ENCODE measurements at places on chromosomes 5 and 9.

DNA sequence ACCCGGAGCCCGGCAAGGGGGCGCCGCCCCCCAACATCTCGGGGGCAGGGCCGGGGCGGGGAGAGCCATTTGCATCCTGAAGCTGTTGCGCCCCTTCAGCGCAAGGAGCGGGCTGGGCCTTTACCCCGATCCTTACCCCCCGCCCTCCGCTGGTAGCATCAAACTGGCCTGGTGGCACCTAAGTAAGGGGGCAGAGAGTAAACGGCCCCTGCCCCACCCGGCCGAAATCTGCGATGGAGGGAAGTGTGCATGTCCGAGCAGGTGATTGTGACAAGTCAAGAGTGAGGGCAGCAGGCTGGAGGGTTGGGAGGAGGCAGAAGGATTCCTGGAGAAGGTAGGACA is 101.2 kb downstream of the ESM1 start:
- DNase-seq: no peak

GRCh38 chr9:88460587-88461332 is 72.5 kb downstream of the SPIN1 start:
- no peak for DNase-seq

GRCh38 chr5:91103353-91104061 is 279.6 kb downstream of the ARRDC3 start:
- DNase-seq: no peak

DNA sequence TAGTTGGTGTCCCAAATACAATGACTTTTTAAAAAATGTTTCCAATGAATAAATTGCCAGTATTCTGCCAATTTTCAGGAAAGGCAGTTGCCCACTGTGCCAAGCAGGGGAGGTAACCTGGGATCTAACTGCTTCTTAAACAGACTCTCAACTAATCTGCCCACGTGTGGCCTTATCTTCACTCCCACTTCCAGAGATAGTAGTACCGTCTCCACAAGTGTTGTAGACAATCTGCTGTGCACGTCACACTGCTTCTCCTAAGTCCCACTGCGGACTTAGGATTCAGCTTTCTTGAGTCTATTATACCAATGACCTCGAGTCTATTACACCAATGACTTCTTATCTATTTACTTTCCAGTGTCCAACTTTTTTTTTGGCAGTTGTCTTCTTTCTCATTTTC is 21.2 kb downstream of the POU4F3 start:
- no peak for DNase-seq

- DNase-seq: no peak
These were observed 284.1 kb downstream of the NFIB start for GRCh38 chr9:14029806-14030374.

- peak; percentile 9 for DNase-seq
These were observed 30.6 kb downstream of the CPLX2 start for GRCh38 chr5:175902026-175902425.

- DNase-seq: no peak
These were observed 41.7 kb upstream of the GABRP start for GRCh38 chr5:170741801-170742200.

DNA sequence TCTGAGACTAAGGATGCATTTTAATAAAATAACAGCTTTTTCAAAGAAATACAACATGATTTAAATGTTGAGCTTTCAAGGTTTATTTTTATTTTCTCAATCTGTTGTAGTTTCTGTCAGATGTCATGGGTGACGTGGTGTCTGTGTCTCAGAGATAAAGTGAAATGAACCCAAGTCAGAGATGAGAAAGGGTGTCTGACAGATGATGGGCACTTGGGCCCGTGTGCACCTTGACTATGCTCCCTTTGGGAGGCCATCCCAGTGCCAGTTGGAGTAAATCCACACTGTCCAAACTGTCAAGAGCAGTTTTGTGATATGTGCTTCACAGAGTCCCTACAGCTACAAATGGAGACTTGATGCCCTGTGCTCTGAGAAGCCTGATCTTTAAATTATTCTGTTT is 536.9 kb upstream of the FAM174A start:
- no peak for DNase-seq

GRCh38 chr5:9545992-9546851 is at the start of gene SEMA5A:
Gene SEMA5A (minus strand): TSS chr5:9546075. CDS start chr5:9379946, 166,129 bp downstream.
- peak; percentile 92 for DNase-seq

DNA sequence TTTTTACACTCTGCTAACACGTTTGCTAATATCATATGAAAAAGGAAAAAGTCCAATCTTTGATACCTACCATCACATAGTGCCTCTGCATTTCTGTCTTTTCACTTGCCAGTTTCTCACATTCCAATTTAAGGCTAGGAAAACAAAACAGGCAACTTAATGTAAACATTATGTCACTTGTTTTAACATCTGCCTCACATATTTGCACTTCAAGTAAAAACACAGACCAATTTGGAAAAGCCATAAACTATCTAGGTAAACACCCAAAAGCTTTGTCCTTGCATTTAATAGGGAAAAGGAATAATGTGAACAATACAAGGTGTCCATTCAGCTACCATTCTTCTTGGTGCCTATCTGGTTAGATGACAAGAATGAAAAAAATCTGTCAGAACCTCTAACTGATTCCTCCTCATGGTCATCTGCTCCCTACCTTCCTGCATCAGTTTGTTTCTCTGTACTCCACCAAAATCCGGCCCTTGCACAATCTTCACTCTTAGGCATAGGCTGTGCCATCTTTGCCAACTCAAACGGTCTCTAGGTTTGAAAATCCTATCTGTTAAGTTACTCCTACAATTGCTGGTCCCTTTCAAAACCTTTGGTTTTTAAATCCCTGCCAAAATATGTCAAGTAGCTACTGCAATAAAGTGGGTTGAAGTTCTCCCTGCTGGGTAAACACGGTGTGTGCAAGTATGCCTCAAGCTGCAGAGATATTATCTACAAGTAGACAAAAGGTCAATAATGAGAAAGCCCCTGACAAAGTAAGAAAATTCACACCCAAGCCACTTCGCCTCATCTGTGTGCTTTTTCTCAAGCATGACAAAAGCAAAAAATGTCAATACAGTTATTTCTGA is 3.4 kb downstream of the TLE1 start:
- DNase-seq: peak; percentile 80

GRCh38 chr5:40834391-40834848 is 602 bp downstream of the RPL37 start:
- no peak for DNase-seq

DNA sequence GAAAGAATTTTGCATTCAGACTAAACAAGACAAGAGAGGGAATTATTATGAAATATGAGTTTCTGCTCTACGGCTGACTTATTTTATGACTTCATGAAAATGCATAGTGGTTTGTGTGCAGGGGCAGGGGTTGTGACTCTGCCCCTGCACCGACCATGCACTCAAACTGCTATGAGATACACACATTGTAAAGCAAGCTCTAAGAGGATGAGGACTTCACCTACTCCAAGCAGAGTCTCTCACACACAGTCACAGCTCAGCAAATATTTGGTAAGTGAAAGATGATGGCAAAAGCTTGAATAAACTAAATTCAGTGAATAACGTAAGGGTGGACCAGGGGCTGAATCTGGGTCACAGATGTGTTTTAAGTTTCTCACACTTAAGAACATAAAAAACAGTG is 542.9 kb downstream of the PRELID2 start:
- DNase-seq: no peak

DNA sequence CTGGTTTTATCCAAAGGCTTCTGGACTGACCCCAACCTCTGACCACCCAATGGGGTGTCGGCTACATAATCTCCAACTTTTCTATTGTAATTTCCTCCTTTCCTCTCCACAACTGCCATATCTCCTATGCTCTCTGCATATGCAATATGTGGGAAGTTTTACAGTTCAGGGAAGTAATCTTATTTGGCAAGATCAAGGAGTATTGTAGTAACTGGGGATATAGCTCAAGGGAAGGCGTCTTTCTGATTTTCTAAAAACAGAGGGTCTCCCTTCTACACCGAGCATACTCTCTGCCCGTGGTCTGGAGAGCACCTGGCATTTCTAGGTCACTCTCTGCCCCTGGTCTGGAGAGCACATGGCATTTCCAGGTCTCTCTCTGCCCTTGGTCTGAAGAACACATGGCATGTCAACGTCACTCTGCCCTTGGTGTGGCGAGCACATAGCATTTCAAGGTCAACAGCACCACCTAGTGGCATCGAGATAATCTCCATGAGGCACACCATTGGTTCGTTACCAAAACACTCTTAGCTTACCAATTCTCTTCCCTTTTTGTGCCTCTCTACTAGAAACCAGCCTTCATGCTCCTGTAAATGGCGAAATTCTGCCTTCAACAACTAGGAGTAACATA is 616.4 kb upstream of the NUDT12 start:
- DNase-seq: peak; percentile 60

- no peak for DNase-seq
These were observed 901 bp downstream of the ACTL7B start for GRCh38 chr9:108854641-108855528.

GRCh38 chr9:129726322-129727160 is 26.3 kb downstream of the PTGES start:
- DNase-seq: peak; percentile 99

GRCh38 chr5:139664727-139665351 is 16.7 kb downstream of the CXXC5 start:
- no peak for DNase-seq

- no peak for DNase-seq
These were observed 32.3 kb downstream of the GLRA1 start for GRCh38 chr5:151892393-151892792.

GRCh38 chr5:75869891-75870290 is 152.7 kb upstream of the POC5 start:
- no peak for DNase-seq

DNA sequence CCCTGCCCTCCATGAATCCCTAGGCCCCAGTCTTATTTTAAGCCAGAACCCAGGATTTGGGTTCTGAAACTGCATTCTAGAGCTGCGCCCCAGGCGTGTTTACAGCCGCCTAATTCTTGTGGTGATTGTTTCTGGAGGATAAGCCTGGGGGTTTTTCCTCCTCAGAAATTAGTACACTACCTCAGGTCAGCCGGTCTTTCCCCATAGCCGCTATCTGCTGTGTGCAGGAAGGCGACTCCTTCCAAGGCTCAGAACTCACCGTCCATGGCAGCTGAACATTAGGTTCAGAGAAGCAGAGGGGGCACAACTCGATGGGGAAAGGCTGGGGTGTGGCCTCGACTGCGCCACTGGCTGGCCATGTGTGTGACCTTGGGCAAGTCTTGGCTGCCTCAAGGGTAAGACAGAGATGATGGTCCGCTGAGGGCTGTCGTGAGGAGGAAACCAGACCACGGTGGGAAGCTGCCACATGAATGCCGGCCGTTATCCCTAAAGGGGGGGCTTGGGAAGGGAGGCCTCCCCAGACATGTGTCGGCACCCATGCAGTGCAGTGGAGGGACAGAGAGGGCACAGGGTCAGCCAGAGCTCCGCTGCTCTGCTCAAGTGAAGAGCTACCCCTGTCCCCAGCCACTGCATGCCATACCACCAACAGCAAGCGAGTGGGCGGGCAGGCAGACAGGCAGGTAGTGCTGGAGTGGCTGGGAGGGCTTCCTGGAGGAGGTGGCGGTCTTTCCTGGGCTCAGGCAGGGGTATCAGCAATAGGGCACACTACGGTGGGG is 28.9 kb downstream of the SHB start:
- no peak for DNase-seq

GRCh38 chr9:90956026-90956810 is 154.6 kb downstream of the SYK start:
- peak; percentile 86 for DNase-seq

- DNase-seq: no peak
These were observed 26.9 kb upstream of the SYK start for GRCh38 chr9:90774682-90775081.

GRCh38 chr9:23342291-23342690 is 483.7 kb downstream of the ELAVL2 start:
- no peak for DNase-seq

- no peak for DNase-seq
These were observed 474.7 kb downstream of the PDE4D start for GRCh38 chr5:59418808-59419207.

DNA sequence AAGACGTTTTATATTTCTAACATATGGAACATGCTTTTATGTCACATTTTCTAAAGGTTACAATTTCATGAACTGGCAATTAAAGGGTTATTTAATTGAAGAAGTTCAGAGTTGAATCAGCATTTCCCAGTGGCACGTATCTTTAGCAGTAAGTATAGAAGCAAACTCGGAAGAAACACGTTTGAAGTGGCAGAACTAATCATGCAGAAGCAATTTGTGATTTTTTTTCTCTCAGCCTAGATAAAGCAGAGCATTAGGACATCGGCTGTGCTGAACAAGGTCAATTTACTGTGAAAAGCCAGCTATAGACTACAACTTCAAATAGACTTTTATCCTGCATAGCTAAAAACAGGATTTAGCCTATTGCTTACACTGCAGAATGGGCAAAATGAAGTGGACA is 104.7 kb downstream of the ISL1 start:
- no peak for DNase-seq

GRCh38 chr5:133307275-133307674 is 255.5 kb downstream of the HSPA4 start:
- no peak for DNase-seq

DNA sequence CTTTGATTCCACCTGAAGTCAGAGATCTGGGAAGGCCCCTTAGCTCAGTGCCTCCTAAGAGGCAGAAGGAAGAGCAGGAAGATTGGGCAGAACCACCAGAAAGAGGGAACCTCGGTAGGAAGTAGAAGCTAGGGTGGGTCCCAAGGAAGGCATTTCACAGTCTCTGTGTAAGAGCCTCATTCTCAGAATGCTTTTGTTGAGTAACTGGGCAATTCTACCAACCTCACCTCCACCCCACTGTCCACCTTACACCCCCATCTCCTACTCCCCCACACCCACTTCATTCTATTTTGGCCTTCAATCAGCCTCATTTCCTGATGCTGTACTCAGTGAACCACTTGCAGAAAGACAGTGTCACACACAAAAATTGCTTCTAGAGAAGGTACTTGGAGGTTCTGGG is 3.5 kb downstream of the HBEGF start:
- peak; percentile 50 for DNase-seq

- DNase-seq: no peak
These were observed 28.4 kb downstream of the QRFP start for GRCh38 chr9:130868230-130868629.

- peak; percentile 59 for DNase-seq
These were observed 48.9 kb downstream of the AHRR start for GRCh38 chr5:370311-370958.

- DNase-seq: no peak
These were observed 118.8 kb downstream of the RASGRF2 start for GRCh38 chr5:81078930-81079329.

- peak; percentile 81 for DNase-seq
These were observed 591 bp downstream of the ABCA1 start for GRCh38 chr9:104927216-104927911.
